ENCODE measurements at places on chromosomes 3 and 15.

DNA sequence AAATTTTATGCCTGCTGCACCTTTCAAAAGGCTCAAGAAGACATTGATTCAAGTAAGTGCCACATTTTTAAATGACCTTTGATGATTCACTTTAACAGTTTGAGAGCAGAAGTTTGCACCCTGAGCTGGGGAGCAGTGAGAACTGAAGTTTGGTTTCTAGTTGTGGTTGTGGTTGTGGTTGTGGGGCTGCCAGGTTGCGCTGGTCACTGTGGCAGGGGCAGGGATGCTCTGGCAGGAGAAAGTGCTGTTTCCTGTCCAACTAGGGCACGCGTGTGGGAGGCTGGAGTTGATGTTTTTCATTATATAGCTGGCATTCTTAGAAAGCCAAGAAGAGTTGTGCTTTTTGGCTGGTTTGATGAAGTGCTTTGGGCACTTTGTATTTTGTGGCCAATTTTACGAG is 339.7 kb upstream of the NR2F2 start:
- no peak for DNase-seq

DNA sequence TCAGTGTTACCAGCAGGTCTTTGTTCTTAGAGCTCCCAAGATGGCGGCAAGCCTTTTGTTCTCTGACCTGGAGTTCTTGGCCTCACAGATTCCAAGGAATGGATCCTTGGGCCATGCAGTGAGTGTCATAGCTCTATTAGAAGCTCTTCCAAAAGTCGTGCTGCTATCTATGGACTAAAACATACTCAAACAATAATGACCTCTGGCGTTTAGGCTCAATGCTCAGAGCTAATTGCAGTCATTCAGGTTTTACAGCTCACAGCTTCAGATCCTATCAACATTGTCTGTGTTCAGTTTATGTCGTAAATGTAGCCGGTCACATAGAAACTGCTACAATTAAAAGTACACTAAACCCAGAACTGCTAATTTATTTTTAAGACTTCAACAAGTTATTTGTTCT is 22.2 kb downstream of the CCRL2 start:
- no peak for DNase-seq

DNA sequence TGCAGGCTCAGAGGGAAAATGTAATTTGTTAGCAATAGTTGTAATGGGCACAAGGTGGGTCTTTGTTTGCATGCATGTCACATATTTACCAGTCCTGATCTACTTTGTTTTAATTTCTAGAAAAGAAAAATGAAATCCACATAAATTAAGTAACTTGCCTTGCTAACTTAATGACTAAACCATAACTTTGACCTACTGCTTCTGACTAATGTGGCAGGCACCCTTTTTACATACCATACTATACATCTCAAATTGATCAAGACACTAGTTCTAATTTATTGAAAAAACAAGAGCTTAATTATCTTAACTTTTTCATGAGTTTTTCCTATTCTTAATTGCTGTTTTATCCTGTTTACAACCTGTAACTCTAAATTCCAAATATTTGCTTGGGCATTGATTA is 93.2 kb downstream of the ATP11B start:
- no peak for DNase-seq

- DNase-seq, result no peak
Measured at GRCh38 chr3:154885418-154885817, 194.7 kb upstream of the MME start.

GRCh38 chr15:98853161-98853560 is 154.4 kb downstream of the PGPEP1L start:
- peak; percentile 61 for DNase-seq

- DNase-seq, result no peak
Measured at GRCh38 chr3:41127414-41127813, 71.9 kb upstream of the CTNNB1 start.

DNA sequence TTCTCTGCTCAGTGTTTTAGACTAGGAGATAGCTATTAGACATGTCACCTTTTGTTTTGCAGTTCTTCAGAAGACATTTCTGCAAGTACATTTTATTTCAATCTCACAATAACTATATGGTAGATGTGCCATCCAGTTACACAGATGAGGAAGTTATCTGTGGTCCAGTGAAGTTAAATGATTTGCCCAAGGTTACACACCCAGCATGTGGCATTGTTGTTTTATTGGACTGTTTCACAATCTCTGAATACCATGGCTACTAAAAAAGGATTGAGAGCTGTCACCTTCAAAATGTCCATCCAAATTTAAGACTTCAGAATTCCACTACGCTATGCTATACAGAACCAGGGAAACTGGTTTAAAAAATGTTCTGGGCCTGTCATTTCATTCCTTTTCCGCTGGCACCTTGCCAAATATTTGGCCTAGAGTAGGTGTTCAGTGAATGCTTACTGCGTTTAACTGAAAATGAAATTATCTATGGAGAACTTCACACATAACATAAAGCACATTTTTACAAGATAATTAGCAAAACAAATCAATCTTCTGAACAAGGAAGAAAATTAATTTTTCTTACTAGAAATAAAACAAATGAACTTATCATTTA is 20.2 kb downstream of the TM6SF1 start:
- DNase-seq, result no peak

GRCh38 chr3:22361521-22361920 is 610.5 kb upstream of the ZNF385D start:
- DNase-seq, result no peak

DNA sequence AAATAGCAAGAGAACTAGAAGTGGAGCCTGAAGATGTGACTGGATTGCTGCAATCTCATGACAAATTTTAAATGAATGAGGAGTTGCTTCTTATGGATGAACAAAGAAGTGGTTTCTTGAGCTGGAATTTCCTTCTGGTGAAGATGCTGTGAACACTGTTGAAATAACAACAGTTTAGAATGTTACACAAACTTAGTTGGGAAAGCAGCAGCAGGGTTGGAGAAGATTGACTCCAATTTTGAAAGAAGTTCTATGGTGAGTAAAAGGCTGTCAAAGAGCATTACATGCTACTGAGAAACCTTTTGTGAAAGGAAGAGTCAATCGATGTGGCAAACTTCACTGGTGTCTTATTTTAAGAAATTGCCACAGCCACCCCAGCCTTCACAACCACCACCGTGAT is 220.9 kb upstream of the LRRFIP2 start:
- DNase-seq, result no peak

- no peak for DNase-seq
Measured at GRCh38 chr3:36172699-36173098, 207.6 kb upstream of the STAC start.

DNA sequence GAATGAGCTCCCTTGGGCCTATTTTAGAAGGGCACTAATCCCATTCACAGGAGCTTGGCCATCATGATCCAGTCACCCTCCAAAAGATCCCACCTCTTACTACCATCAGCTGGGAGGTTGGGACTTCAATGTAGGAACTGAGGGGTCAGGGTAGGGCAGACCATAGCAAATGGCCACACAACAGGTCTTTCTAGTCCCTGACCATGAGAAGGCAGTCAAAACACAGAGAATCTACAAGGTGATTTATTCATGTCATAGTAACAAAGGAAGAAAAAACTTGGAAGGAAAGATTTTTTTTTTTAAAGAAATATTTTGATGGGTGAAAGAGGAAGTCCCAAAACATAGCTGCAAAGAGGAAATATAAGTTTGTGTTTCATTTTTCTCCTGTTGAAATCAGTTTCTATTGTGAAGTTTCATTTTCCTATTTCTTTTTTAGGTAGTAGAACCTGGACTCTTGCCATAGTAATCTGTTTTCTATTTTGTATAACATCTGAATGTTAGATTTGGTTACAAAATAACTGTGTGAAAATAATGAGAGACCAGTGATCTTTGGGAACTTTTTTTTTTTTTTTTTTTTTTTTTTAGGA is 23.5 kb upstream of the TNFSF10 start:
- no peak for DNase-seq

DNA sequence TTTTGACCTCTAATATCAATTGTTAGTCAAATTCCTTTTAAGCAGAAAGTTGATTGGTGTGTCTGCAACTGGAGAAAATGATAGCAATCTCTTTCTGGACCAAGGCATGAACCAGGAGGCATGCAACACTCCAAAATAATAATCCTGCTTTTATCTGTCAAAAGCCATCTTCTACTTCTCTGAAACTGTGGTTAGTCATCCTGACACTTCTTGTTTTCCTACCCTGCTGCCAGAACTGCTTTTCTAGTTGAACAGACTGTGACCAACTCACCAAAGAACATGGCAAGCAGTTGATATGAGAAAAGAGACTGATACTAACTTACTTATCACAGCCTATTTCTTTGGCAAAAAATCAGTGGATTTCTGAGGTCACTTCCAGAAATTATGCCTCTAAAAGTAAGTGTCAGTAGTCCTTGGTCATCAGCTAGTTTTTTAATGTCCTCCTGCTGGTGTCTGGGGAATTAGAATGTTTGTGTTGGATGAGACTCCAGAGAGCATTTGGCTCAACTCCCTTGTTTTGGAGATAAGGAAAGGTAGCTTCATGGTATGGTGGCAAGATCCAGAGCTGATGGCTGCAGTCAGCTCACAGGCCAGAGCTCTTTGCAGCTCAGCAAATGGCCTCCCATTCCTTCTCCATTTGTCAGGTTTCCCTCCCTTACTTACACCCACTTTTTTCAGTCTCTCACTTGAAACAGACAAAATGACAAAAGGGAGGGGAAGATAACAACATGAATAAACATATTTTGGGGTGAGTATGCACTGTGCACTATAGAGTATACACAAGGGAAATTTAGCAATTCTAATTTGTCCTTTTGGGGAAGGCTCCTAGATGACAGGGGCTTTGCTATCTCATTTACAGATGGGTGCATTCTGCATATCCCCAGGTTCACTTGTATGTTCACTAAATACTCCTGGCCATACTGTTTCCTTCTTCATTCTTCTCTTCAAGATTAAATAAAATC is 7.0 kb downstream of the CRYGS start:
- no peak for DNase-seq

GRCh38 chr15:101481917-101482525 is 7.5 kb downstream of the PCSK6 start:
- no peak for DNase-seq

- no peak for DNase-seq
Measured at GRCh38 chr3:172145031-172145686, 105.8 kb downstream of the FNDC3B start.

- DNase-seq, result no peak
Measured at GRCh38 chr3:135190658-135191057, 395.6 kb downstream of the EPHB1 start.

- no peak for DNase-seq
Measured at GRCh38 chr3:122515020-122515468, 305 bp upstream of the KPNA1 start.

GRCh38 chr3:165837058-165837525 is at the start of gene BCHE:
TSS of gene BCHE (minus strand) at chr3:165837423. CDS start at chr3:165831033, 6,390 bp downstream.
- DNase-seq, result no peak

DNA sequence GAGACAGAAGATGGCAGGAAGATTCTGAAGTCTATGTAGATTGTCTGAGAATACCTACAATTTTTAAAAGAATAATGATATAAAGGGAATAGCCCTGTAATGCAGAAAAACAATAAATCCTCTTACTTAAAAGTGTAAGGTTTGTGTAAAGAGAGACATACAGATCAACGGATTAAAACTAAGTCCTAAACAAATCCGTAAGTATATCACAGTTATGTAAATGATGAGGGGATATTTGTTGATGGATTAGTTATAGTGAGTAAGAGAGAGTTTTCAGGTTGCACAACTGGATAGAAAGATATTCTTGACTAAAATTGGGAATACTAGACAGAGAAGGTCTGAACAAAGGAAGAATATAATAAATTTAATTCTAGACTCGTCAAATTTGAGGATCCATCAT is 179.6 kb downstream of the TBC1D5 start:
- no peak for DNase-seq

- no peak for DNase-seq
Measured at GRCh38 chr3:52892625-52893311, 4.6 kb downstream of the STIMATE start.

DNA sequence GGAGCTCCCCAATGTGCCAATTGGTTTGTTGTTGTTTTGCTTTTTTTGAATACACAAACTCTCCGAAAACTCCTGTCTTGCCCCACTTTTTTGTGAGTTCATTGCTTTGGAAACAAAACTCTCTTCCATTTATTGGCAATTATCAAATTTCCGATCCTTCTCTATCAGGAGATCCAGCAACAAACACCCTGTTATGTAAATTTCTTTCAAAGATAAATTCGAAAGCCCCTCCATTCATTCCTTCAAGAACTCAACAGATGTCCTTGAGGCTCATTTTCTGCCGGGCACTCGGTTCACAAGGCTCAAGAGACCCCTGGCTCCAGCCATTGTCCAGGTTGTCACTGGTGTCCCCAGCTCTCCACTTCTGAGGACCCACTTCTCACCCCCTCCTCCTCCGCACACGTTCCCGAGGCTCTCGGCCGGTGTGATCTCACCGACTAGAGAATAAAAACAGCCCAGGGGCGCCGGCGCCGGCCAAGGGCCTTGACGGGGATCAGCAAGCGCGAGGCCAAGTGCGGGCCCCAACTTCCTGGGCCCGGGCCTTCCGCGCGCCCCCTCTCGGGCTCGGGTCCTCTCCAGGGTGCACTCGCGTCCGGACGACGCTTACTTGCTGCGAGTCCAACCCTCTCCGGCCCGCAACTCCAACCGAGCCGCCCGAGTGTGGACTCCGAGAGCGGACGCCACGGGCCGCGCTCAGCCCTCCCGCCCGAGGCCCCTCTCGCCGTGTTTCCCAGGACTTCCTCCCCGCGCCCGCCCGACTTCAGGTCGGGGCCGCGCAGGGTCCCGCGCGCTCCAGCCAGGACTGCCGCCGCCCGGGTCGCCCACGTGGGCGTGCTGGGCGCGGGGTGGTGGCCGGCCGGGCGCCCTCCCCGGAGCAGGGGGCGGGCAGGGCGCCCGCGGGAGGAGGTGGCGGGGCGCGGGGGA is 533 bp upstream of the SMAD3 start:
- no peak for DNase-seq

DNA sequence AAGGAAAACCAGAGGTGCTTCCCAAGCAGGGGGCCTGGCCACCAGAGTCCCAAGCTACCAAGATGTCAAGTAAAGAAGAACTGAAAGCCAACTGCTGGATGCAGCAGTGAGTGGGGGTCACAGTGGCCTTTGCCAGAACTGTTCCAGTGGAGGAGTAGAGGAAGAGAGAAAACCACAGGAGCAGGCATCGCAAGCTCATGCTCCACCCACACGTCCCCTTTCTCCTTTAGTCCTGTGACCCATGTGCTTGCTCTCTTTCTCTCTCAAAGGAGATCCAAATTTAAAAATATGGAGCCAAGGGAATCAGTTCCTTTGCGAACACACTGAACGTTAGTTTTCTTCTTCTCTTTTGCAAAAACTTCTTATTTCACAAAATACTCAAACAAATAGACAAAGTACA is 12.4 kb upstream of the ABHD2 start:
- DNase-seq, result no peak

Data from stimulated activated CD4-positive, alpha-beta T cell treated with anti-CD3 and anti-CD28 coated beads, Interleukin-15, amount 100 ng/mL, for 48 hours (primary cell).